ENCODE measurements at places on chromosomes 12 and 14.

- peak; percentile 62 for DNase-seq
Observed at GRCh38 chr14:25150934-25151790, 101.2 kb upstream of the STXBP6 start.

GRCh38 chr14:99192028-99192621 is 79.9 kb downstream of the BCL11B start:
- peak; percentile 41 for DNase-seq

DNA sequence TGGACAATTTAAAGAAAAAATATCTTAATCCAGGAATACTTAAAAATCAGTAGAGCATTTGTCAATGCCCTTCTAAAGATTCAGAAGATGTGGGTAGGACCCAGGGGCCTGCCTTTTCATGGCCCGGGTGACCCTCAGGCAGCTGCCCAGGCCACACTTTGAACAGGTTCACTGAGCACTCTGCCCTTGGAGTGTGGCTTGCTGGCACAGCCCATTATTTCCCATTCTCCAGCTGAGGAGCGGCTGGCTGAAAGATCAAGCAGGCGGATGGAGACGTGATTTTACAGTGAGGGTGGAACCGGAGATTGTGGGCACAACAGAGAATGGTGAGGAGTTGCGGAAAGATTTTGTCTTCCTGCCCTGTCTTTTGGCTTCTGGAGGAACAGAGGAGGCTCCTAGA is 7.1 kb upstream of the PRPH start:
- DNase-seq, result no peak

DNA sequence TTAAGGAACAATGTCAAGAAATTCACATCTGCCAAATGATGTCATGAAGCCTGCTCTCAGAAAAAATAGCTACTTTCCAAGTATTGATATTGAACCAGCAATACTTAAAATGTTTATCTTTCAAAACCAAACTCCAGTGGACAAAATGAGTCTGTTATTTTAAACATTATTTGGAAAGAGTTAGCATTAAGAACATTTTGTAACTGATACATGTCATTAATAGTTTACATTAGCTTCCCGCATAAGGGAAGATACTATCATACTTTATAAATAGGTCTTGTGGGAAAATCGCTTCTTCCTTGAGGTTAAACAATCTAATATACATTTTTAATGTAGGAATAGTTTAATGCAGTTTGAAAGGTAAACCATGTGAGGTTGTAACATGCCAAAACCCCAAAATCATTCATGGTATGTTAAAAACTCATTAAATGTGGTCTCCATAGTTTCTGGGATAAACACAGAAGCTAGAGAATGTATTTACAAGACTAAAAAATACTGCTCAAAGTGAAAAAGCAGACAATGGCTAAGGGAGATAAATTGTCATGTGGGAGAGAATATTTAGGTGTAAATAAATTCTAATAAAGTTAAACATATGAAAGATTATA is 73.4 kb upstream of the ATP2B1 start:
- DNase-seq, result peak; percentile 64

DNA sequence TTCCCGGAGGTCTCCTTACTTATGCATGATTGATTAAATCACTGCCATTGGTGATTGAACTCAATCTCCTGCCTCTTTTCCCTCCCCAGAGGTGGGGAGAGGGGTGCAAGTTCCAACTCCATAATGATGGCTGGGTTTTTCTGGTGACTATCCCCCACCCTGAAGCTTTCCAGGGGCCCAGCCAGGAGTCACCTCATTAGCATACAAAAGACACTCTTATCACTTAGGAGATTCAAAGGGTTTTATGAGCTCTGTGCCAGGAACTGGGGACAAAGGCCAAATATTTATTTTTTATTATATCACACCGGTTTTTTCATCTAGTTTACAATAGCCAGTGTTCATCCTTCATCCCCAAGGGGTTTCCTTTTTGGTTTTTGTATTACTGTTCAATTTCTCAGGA is 300.7 kb downstream of the ETNK1 start:
- DNase-seq, result no peak

GRCh38 chr12:95205016-95205624 is 12.1 kb downstream of the FGD6 start:
- no peak for DNase-seq

- peak; percentile 95 for DNase-seq
Observed at GRCh38 chr14:50961605-50962221, 17.4 kb upstream of the PYGL start.

- DNase-seq, result no peak
Observed at GRCh38 chr12:92414170-92415070, 268.8 kb upstream of the BTG1 start.

DNA sequence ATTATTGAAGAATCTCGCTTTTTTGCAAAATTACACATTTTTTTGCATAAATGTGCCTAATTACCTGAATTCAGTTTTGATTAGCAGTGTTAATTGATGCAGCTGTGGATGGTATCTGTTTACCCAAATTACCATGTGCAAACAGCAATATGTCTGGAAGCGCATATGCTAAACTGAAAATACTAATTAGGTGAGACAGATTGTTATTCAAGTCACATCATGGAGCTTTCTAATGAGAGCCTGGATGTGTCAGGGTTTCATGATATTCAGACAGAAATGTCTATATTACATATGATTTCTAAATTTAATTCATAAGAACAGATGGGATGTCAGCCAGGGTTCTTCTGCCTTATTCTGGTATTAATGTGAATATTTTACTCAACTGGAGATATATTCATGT is 74.9 kb downstream of the RMST start:
- no peak for DNase-seq

DNA sequence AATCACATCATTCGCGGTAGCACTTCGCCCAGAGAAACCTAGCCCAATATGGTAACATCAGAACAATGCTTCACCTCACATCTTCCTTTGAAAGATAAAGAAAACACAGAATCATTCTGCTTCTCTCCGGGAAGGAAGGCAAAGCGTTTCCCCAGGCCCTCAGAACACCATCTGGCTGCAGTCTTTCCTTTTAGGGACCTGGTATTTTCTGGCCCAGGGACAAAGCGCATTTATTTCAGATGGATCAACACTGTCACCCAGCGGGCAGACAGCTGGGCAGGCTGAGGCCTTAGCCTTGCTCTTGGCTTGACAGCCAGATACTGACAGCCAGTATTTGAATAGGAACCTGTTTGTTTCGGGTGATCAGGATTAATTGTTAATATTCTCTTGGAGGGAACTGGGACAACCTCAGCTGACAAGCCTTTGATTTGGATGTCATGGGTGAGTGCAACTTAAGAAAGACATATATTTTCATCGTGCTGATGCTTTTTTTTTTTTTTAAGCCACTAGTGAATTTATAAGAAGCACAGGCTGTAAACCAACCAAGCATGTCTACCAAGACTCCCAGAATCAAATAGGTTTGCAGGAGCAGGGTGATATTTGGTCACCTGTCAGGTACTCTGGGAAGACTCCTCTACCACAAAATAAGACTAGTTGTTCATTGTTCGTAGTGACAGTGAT is 118.9 kb downstream of the VEZT start:
- peak; percentile 89 for DNase-seq

DNA sequence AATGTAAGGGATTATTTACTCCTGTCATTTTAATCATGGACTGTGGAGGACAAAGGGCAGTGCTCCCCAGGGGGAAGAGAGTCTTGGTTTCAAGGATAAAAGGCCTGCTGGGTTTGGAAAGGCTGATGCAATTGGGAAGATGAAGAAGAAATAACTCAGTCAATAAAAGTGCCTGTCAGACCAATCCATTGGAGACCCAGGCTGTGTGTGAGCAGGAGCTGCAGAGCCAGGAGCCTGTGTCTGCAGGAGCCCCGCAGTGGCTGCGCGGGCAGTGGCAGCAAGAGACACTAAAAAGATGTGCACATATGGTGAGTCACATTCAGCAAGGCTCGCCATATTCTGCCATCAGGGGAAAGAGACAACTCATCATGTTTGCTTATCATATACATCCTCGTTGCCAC is 90.4 kb downstream of the CRACR2A start:
- peak; percentile 17 for DNase-seq

DNA sequence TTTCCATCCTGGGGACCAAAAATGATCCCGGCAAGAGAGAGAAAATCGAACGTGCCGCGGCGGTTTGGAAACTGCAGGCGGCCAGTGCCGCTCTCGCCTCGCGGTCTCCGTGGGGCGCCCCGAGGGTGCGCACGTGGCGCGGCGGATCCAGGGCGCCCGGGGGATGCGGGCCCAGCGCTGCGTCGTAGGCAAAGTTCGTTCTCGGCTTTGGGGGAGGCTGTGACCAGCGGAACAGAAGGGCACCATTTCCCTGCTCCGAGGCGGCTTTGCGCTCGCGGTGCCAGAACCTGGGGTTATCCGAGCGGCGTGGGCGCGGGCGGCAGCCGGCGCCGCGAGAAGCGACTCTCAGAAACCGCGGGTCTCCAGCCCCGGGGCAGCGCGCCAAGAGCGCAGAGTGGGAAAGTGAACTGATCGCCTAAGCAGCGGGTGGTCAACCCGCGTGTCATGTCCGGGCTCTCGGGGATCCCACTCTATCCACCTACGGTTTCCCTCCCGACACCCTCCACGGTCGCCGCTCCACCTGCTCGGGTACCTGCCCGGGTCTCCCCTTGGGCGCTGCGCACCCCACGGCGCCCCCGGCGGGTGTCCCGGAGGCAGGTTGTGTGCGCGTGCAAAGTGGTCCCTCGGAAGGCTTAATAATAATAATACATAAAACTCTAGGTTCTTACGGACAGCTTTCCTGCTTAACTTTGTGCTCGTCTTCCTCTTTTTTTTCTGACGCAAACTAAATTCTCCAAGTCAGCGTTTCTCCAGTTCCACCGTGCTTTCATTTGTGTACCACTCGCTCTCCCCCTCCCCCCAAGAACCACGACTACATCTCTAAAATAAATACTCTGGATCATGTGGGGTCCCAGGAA is 1.2 kb downstream of the ESRRB start:
- DNase-seq, result no peak

GRCh38 chr12:114397978-114398881 is 7.7 kb downstream of the TBX5 start:
- DNase-seq, result peak; percentile 37
